Stimulated activated effector memory CD8-positive, alpha-beta T cell treated with anti-CD3 and anti-CD28 coated beads, Interleukin-12 subunit alpha, Interleukin-12 subunit beta, amount 100 ng/mL, for 72 hours (primary cell): ENCODE measurements at places on chromosomes 16 and 17.

DNA sequence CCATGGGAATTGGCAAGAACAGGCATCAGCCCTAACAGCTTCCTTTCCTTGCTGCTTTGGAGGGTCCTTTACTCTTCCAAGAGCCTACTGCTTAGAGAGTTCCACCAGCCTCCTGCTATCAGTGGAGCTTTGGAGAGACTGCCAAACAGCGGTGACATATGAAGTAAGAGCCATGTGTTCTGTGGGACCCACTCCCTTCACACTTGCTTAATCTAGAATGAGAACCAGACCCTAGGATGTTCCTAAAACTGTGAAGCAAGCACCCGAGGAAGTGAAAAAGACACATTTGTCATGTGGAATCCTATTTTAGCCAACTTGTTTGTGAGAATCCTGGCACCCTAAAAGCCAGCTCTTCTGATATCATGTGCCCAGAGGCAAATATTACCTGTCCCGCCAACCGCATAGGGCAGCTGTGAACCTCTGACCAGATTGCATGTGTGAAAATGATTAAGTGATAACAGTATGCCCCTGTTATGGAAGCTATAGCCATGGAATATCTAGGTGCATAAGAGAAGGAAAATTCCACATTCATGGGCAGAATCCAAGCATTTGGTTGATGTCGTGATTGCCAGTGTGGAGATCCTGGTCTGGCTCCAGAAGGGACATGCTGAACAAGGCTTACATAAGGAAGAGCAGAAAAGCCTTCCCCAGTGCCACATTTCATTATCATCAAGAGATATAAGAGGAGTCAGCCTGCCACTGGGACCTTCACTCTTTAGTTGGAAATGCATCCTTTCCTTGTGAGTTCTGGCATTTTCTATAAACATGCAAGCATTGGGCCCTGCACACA, 18.7 kb downstream of the RCVRN start:
- no peak for DNase-seq

GRCh38 chr17:54969658-54970572, 1.4 kb downstream of the STXBP4 start:
- no peak for DNase-seq

DNA sequence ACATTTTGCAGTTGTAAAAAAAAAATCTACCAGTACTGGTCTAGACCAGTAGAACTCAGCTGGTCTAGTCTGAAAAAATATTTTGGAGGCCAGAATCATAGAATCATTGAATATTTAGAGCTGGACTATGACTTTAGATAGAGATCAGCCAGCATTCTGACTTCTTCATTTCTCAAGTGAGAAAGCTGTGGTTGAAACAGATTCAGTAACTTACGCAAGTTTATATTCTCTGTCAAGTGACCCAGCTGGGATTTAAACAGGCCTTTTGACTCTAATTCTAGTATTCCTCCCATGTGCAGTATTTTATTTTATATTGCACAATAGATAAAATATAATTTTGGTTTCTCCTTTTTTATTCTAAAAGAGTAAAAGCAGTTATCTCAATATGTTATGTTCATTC, 4.9 kb downstream of the TNRC6A start:
- DNase-seq, result no peak

DNA sequence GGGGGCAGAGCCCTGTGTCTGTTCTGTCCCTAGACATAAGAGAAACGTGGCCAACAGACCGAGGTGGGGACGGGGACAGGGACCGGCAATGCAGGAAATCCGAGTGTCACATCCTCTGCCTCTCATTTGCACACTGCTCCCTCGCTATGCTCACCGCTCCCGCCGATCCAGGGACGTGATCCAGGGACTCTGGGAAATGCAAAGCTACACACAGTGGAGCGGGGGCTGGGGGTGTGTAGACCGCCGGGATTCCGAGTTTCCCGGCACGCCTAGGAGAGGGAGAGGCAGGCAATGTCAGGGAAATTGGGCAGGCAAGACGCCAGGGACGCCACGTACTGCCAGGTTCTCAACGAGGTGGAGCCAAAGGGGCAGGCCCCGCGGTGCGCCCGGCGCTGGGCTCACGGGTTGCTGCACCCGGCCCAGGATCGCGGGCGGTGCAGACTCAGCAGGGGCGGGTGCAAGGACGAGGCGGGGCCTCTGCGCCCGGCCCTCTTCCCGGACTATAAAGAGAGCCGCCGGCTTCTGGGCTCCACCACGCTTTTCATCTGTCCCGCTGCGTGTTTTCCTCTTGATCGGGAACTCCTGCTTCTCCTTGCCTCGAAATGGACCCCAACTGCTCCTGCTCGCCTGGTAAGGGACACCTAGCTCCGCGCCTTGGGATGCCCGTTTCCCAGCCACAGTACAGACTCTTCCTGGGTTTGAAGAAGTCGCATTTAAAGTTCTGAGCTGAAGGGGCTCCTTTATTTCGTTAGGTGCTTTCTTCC, at the start of gene MT1X:
Gene MT1X (plus strand): TSS at position 532 of the 764 bp plus-strand sequence. CDS start 71 bp downstream, at position 603.
- DNase-seq, result peak; percentile 91

DNA sequence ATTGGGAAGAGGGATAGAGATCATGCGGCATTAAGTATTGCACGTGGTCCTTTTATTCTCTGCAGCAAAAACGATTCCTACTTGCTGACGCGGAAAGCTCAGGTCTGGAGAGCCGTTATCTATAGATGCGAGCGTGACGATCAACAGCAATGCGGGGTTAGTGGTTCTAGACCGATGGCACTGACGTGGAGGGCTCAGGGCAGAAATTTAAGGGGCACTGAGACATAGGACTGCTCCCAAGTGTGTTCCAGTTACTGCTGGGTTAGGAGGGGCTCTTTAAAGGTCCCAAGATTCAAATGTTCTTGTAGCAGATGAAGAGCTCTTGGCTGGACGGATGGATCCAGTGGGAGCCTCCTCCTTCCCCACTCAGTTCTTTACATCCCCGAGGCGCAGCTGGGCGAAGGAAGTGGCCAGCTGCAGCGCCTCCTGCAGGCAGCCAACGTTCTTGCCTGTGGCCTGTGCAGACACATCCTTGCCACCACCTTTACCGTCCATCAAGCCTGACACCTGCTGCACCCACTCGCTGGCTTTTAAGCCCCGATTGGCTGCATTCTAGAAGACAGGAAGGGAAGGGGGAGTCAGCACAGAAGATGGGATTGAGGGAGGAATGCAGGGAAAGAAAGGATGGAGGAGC, 732 bp upstream of the EXOSC6 start:
- no peak for DNase-seq

- no peak for DNase-seq
Observed at GRCh38 chr17:82053556-82054263, 2.0 kb downstream of the GPS1 start.

- DNase-seq, result no peak
Observed at GRCh38 chr16:50407351-50407750, 38.6 kb upstream of the BRD7 start.

DNA sequence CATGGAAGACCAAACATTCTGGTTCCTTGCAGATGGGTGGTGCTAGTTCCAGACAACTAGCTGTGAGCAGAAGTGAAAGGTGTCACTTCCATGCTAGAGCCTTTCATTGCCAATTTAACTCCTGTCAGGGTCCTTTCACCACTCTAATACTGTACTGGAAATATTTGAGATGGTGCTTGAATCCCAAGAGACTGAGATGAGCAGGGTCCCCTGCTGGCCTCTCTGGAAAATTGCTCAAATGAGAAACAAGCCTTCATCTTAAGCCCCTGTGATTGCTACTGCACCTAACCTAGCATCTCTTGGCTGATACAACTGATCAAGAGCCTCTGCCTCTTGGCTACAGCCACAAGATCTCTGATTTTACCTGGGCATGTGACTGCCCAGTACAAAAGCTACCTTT, 7.4 kb upstream of the VAC14 start:
- DNase-seq, result no peak

GRCh38 chr17:7634384-7634783, 4.4 kb downstream of the SHBG start:
- no peak for DNase-seq

DNA sequence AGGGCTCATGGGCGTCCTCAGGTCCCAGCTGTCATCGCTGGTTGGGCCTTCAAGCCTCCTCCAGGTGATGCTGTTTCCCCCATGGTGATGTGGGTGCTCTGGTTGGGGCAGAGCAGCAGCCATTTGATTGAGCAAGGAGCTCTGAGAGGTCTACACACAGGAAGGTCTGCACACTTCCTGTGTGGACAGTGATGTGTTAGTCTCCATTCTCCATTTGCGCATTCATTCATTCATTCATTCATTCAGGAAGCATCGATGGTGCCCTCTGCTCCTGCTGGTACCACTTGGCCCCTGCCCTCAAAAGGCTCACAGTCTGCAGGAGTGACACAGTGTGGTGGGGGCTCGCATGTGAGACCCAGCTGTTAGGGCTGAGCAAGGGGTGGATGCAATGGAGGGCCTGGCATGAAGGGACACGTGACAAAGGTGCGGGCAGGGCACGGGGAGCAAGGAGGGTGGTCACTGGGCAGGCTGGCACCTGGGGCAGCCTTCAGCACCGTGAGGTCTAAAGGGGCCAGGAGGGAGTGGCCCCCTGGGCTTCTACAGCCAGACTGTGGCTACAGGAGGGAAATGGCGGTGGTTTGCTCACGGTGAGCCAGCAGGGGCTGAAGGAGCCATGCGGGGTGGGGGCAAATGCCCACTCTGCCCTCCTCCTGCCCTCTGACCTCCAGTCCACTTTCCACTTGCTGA, 1.5 kb downstream of the ADGRG3 start:
- no peak for DNase-seq

GRCh38 chr17:57980522-57980921, 7.5 kb downstream of the VEZF1 start:
- DNase-seq, result no peak

GRCh38 chr16:66274335-66275110, 92.0 kb upstream of the CDH5 start:
- DNase-seq, result no peak

DNA sequence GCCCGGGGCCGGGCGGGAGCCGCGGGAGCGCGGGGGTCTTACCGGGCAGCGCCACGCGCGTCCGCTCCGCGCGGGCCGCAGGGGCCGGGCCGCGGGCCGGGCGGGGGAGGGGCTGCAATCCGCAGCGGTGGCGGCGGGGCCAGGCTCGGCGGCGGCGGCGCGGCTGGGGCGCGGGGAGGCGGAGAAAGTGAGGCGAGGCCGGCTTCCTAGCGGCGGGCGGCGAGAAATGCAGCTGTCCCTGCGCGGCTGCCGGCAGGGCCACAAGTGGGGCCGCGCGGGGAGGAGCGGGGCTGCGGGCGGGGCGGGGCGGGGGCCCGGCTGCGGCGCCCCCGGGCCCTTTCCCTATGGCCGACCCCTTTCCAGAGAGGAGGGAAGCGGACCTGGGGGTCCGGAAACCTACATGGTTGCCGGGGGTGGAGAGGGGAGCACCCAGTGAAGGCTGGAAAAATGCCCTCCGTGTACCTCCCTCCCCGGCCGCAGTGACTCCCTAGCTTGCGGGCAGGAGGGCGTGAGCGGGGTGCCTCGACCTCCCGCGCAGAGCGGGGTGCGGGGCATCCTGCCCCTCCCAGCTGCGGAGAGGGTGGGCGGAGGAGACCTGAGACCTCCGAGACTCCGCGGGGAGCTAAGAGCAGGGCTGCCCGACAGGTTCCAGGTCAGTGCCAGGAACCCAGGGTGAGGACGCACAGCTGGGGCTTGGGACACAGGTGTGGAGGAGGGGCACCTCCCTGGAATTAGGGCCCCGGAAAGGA, at the start of gene CUEDC1:
Gene CUEDC1 (minus strand): TSS at position 230 of the 749 bp plus-strand sequence. CDS start 69,848 bp downstream, outside the sequence.
- DNase-seq, result peak; percentile 67

- no peak for DNase-seq
Observed at GRCh38 chr16:31050280-31051030, 17.1 kb downstream of the STX4 start.

DNA sequence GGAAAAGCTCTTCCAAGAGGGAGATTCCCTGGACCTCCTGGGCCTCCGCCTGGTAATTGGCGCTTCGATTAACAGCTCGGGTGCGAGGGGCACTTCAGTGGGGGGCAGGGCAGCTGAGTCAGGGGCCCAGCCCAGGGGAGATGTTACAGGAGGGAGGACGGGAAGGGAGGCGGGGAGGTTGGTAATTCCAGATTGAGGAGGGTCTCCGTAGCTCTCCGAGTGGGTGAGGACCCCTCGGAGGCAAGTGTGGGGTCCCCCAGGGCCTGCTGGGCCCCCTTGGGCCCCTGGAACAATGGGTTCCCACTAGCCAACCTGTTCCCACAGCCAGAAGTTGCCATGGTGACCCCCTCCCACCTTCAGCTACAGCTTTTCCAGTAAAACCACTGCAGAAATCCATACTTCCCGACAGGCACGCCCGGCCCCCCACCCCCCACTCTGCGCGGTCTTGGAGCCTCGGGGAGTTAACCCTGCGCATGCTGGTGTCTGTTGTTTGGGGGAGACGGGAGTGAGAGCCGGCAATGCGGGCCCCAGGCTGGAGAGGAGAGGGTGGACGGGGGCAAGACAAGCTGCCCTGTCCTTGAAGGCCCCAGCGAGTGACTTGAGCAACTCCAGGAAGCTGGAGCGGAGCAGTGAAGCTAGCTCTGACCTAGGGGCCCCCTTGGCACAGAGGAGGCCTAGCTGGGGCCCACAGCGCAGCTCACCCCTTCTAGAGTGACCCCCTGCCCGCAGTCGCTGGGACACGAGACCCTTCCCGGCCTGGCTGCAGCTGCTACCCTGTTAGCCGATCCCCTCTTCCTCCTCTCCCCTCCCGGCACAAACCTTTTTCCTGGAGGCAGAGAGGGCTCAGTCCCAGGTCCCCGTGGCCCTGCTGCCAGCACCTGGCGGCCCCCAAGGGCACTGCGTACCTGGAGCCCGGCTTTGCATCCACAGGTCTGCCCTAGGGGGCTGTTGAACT, 37.8 kb downstream of the TMEM235 start:
- DNase-seq, result no peak

- no peak for DNase-seq
Observed at GRCh38 chr17:49288388-49288787, 57.8 kb upstream of the PHOSPHO1 start.

DNA sequence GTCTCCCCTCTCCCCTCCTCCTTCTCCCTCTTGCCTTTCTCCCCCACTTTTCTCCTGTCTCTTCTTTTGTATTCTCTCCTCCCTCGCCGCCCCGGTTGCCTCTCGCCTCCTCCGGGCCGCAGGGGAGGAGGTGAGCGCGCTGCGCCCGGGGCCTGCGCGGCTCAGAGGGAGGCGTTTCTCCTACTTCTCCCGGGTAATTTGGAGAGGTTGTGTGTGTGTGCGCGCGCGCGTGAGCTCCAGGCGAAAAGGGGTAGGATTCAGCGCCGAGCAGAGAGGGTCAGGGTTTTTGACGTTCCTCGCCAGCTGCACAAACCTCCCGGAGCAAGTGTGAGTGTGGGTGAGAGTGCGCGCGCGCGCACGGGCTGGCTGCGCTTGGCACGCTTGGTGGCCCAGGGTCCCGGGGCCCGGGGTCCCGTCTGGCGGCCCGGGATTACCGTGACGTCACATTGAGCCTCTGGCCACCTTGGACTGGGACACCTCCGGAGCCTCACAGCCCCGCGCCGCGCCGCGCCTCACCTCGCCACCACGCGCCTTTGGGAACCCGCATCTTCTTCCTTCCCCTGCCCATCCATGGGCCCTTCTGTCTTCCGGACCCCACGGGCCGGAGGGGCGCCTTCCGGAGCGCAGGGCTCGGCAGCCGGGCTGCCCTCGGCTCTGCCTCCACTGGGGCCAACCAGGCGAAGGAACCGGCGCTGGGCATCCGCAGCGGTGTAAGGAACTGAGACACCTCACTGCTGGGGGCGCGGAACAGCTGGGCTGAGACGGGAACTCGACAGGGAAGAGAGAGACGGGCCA, 479 bp downstream of the IRX6 start:
- DNase-seq, result no peak

GRCh38 chr17:34251186-34251585, 3.9 kb upstream of the CCL2 start:
- DNase-seq, result no peak

GRCh38 chr16:83113811-83114210, 487.0 kb downstream of the CDH13 start:
- DNase-seq, result no peak

GRCh38 chr16:82945420-82946101, 318.8 kb downstream of the CDH13 start:
- no peak for DNase-seq
